ENCODE measurements at places on chromosomes 3 and 15. TPM values are rescaled to one million over a fixed set of nuclear protein-coding genes. Genes with fewer than 3 reads are reported as not detected.

GRCh38 chr15:40928821-40929659 is at the start of gene DLL4:
DLL4 (plus strand) TSS chr15:40929340; CDS start chr15:40929669, 329 bp downstream.
- DNase-seq: no peak

- DNase-seq: no peak
Observed at GRCh38 chr3:185558395-185558794, 6.0 kb upstream of the LIPH start.

Gene DNAH12
- 0.08 TPM for total RNA-seq

Gene ARRDC4
- 4.2 TPM for total RNA-seq

Measured in CD8-positive, alpha-beta T cell (primary cell).